Psoas muscle (tissue), 8 donors: ENCODE measurements at places on chromosomes 7 and 10. TPM values are rescaled to one million over a fixed set of nuclear protein-coding genes. Genes with fewer than 3 reads are reported as not detected.

The ACSL5 gene
- polyA plus RNA-seq, result 2.2 TPM

DNA sequence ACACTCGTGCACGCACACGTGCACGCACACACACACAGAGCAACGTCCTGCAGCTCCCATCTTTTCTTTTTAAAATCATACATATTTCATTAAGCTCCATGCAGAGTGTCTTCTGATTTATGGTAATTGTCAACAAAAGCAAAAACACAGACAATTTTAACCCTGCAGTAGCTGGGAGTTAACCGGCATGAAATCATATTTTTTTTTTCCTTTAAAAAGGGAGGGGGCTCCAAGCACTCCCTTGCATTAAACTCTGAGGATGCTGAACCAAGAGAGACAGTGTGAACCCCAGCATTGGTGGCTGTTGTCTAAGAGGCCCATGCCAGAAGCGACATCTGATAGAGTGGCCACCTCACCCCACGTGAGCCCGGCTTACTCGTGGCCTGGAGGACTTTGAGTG, 542.6 kb downstream of the DNAJB6 start:
- no peak overlapping the region for H3K27ac ChIP-seq
- DNase-seq, result no peak
- no peaks in the 10 kb centered on the region for H3K27me3 ChIP-seq
- H3K4me1 ChIP-seq, result no peaks in the 10 kb centered on the region

The BICC1 gene
- 4.7 TPM for polyA plus RNA-seq

The NUTM2E gene
- 0.12 TPM for polyA plus RNA-seq

The CACNB2 gene
- polyA plus RNA-seq, result 0.20 TPM

The NPC1L1 gene
- polyA plus RNA-seq, result 0.10 TPM

The CTNNA3 gene
- polyA plus RNA-seq, result 0.85 TPM

DNA sequence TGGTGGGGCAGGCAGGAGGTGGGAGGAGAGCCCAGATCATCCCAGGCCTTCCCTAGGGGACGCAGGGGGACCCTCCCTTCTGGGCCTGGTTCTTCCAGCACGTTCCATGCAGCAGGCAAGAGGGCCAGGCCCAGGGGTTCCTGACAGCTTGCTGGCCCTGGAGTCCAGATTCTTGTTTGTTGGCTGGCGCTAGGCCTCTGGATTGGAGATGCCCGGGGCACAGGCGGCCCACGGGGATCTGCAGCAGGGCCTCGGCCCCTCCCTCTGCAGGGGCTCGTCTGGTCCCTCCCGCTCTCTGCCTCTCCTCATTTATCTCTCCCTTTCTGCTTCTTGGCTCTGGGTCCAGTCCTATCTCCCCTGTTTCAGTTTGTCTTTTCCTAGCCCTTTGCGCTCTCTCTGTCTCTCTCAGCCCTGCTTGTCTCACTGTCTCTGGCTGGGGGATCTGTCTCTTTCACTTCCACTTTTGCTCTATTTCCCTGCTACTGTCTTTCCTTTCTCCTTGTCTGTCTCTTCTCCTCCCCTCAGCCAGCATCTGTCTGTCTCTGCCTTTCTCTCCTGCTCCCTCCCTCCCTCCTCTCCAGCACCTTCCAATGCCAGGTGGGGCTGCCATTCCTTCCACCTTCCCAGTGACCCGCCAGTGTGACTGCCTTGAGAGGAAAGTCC, 1.1 kb upstream of the AQP1 start:
- no peaks in the 10 kb centered on the region for H3K36me3 ChIP-seq
- no peak overlapping the region for H3K4me3 ChIP-seq
- DNase-seq, result no peak
- H3K4me1 ChIP-seq, result no peaks in the 10 kb centered on the region

DNA sequence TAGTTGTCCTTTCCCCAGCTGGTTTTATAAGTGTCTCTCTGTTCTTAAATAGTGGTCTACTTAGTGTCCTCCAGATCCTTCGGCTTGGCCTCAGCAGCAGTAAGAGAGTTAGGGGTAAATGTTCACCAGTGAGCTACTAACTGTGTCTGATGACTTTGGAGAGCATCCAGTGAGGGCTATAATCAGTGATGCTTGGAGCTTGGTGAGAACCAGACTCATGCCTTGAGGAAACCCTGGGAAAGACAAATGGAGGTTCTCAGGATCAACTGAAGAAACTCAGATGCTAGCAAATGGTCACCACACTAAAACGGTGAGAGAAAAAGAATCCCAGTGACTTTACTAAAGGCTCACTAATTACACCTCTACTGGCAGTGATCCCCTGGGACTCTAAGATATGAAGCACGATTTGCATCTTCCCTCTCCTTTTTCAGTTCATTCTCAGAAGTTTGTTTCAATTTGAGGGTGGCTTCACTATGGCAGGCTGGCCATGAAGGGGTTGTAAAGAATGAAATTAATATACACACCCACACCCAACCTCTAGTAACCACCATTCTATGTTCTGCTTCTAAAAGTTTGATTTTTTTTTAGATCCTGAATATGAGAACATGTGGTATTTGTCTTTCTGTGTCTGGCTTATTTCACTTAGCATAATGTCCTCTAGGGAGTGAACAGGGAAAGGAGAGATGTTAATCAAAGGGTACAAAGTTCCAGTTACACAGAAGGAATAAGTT, 177.9 kb downstream of the PDE1C start:
- no peak for DNase-seq
- no peaks in the 10 kb centered on the region for H3K36me3 ChIP-seq

The MLXIPL gene
- 11.1 TPM for polyA plus RNA-seq
